Fibroblast of lung (primary cell): ENCODE measurements at places on chromosomes 5 and 9. TPM values are rescaled to one million over a fixed set of nuclear protein-coding genes. Genes with fewer than 3 reads are reported as not detected.

- DNase-seq: no peak
These were observed 6.7 kb upstream of the TMEM252 start for GRCh38 chr9:68547417-68547816.

DNA sequence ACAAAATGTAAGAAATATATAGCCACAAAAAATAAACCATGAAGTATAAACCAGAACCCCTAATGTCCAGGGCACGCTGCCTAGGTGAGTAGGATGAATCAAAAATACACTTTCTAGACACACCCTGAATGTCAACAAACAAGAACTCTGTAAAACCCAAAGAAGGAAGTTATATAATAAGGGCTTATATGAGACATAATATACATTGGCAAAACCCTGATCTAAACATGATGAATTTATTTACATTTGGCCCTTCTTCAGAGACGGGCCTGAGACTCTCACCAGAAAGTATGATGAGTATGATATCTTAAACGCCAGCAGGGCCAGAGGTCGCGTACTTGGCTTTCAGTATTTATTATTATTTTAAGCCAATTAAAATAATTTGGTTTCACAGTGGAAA, 125.1 kb upstream of the FST start:
- DNase-seq: peak; percentile 55

DNA sequence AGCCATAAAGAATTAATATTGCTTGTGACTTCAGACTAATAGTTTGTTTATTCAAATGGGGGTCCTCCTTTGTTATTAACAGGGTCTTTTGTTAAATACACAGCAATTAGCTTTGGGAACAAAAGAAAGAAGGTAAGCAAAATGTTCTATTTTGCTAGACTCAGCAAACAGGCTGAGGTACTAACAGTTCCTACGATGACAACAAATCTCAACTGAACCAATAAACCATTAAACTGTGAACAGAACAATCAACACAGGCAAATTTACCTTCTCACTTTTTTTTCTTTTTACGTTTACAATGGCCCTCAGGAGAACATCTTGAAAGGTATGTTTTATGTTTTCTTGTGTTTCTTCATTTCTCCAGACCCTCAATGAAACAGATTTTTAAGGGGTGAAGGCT, 207.2 kb downstream of the NFIB start:
- DNase-seq: no peak

DNA sequence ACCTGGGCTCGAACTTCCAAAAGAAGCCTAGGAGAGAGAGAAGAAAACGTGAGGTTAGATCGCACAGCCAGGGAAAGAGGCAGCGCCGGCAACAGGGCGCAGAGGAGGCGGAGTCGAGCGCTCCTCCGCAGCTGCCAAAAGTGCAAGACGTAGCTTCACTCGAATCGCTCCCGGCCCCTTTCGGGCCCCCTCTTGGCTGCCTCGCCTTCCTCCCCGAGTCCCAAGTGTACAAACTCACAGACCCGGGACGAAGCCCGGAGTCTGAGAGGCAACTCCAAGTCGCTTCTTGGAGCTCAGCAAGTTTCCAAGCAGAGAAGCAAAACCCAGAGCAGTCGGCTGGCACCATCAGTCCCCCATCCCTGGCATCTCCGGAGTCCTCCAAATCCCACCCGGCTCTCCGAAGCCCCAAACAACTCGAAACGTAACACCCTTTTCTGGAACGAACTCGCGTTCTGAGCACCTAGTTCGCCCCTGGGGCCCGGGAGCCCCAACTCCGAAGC, 1.2 kb downstream of the MIER3 start:
- DNase-seq: peak; percentile 81

DNA sequence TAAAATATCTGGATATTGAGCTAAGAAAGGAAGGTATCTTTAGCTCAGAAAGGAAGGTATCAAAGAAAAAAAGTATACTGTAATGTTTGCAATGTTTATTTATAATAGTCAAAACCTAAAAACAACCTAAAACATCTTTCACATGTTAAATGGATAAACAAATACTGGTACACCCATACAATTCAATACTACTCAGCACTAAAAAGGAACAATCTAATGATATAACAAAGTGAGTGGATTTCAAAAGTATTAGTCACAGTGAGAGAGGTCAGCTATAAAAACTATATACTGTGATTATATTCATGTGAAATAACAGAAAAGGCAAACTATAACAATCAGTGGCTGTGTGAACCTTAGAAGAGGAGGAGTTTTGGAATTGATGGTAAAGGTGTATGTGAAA, 455.0 kb upstream of the FTMT start:
- no peak for DNase-seq

DNA sequence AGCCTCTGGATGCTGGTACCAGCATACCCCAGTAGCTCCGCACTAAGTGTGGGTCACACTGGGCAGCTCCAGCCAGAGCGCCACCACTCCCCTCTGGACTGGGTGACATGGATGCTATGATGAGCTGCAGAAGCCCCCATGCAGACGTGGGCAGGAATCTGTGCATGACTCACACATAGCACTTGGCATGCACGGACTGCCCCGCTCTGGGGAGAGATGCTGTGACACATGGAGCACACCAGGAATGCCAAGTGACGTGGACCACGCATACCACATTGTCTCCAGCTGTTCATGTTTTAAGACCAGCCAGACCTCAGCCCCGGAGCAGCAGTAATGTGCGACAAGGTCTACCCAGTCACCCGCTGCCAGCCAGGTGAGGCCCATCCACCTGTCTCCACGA, 64.1 kb downstream of the SEMA4D start:
- no peak for DNase-seq

DNA sequence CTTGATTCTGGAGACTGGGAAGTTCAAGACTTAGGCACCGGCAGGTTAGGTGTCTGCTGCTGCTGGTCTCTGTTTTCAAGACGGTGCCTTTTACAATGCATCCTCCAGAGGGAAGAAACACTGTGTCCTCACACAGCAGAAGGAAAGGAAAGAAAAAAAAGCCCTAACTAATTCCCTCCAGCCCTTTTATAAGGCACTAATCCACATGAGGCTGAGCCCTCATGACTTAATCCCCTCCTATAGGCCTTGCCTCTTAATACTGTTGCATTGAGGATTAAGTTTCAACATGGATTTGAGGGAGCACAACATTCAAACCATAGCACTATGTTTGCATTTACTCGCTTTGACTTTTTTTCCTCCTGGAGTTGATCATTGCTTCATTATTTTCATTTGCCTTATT, 585.9 kb downstream of the TLR4 start:
- no peak for DNase-seq

DNA sequence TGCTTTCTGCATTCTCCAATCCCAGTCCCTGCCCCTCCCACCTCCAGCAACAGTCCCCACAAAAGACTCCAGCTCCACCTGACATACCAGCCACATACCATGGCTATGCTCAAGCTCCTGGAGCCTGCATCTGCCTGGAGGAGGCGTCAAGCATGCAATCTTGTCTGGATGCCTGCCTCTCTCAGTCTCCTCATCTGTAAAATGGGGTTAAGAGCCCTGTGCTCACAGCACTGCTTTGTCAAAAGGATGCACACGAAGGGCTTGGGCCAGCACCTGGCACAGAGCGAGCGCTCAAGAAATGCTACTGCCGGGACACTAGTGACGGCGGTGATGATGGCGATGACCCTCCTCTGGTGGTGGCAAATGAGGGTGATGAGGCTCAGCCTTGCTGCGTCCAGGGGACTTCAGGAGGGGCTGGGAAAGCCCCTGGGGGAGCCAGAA, 202.9 kb upstream of the IER5L start:
- no peak for DNase-seq

- peak; percentile 93 for DNase-seq
These were observed 77.4 kb downstream of the NR2F1-AS1 start for GRCh38 chr5:93503598-93504067.

Gene RANBP17
- total RNA-seq: 3.5 and 10.0 TPM in 2 replicates

Gene TNFSF15
- 0.26 and 0.33 TPM in 2 replicates for total RNA-seq

Gene GLRA1
- not detected in 2 replicates for total RNA-seq

Gene C9orf50
- total RNA-seq: 0.17 and 0.26 TPM in 2 replicates

Gene SLC34A1
- total RNA-seq: not detected in 2 replicates

Gene GFPT2
- 19.3 and 26.7 TPM in 2 replicates for total RNA-seq

Gene NUDT12
- total RNA-seq: 9.8 and 15.4 TPM in 2 replicates
